ENCODE measurements at places on chromosomes 1 and 21.

GRCh38 chr1:66315671-66316070 is 218.3 kb upstream of the SGIP1 start:
- no peak for DNase-seq

- DNase-seq = no peak
These were observed 675 bp downstream of the MYSM1 start for GRCh38 chr1:58699011-58699762.

GRCh38 chr1:211145944-211146343 is 12.0 kb upstream of the KCNH1 start:
- no peak for DNase-seq

GRCh38 chr1:232300466-232300865 is 329.5 kb downstream of the SIPA1L2 start:
- no peak for DNase-seq

DNA sequence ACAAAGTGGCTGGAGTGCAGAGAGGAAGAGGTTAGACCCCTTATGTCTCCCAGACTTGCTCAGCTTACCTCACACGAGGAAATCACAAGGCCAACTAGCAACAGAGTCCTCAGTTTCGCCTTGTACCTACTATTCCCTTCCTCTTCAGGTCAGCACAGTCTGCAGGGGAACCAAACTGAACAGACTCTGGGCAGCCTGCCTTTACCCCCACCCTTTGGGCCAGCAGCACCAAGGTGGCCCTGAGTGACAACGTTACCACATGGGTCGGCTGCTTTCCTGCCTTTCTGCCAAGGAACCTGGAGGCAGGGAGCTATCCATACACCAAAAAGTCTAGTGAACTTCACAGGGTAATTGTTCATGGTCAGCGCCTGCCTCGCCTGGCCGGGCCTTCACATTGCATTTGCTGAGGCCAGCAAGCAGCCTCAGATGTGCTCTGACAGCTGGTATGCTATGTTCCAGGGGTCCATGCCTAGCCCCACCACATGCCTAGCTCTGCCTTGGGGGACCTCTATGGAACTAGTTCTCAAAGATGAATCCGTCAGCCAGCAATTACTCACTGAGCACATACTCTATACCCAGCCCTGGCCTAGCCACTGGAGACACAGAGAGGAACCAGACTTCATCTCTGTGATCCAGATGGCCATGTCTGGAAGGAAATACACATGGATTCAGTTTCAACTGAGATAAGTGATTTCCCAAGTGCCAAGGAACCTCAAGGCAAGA is 69.6 kb downstream of the DMAP1 start:
- DNase-seq = no peak

- no peak for DNase-seq
These were observed 226.5 kb downstream of the HMCN1 start for GRCh38 chr1:185960422-185961321.

DNA sequence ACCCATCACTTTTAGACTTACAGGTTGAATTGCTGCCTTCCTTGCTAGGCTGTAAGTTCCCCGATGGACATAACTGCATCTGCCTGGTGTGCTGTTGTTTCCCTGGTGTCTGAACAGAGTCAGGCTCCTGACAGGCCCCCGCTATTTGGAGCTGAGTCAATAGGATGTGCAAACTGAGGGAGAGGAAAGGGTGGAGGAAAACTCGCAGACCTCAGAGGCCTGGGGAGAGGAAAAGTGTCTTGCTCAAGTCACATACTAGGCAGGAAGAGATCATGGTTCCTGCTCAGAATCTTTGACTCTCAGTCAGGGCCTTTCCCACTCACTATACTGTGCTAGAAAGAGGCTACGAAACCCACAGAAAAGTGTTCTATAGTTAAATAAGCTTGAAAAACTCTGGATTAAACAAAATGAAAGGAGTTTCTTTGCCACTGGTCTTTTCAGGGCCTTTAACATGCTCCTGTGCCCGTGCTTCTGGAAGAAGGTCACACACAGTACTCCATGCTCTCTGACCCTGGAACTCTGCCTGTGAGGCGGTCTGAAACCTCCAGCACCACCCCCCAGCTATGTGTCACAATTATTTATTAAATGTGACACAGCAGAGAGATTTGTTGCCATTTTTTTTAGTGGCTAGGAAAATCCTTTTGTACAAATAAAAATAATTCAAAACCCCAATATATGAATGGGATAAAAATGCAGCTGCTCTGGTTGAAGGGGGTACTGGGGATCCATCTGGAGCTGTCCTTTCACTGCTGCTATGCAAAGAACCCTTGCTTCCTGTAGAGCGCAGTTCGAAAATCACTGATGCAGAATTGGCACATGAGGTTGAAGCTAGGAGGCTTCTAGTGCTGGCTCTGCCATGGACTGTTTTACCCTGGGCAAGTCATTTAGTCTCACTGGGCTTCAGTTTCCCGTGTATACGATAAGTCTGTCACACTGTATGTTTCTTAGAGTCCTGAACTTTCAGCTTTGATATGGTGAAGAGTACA is 20.1 kb upstream of the CDCP2 start:
- no peak for DNase-seq
